ENCODE measurements at places on chromosomes 3 and 15.

DNA sequence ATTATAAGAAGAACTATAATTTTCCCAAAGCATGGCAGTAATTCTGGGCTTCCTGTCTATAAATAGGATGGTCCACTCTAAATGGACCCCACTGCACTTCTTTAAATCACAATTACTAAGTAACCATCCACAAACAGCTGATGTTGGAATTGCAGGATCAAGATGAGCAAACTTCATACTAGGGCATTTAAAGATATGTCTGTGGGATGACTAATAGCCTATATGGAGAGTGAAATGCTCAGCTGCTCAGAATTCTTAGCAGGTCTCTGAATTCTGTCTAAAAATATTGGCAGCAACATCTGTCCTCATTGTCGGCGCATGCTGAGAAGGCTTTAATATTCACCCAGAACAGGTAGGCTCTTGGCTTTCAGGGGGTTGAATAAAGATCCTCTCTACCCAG, 140.4 kb downstream of the SATB1 start:
- no peak for DNase-seq

DNA sequence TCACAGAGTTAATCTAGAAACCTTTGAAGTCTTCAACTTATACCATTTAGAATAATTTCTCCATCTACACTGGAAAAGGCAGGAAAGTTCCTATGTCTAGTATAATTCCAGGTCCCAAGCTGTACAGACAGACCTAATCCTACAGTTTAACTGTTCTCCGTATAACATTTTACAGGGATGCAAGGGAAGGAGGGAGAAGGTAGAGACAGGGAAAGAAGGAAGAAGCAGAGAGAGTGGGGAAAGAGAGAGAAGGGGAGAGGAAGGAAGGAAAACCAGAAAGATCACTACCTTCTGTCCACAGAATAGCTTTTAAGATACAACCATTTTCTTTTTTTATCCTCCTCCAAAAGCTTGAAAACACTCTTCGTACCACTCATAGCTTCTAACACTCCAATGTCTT, 185.8 kb downstream of the FOXP1 start:
- DNase-seq: no peak

- no peak for DNase-seq
Observed at GRCh38 chr3:124119056-124119716, 127.3 kb upstream of the ROPN1 start.

DNA sequence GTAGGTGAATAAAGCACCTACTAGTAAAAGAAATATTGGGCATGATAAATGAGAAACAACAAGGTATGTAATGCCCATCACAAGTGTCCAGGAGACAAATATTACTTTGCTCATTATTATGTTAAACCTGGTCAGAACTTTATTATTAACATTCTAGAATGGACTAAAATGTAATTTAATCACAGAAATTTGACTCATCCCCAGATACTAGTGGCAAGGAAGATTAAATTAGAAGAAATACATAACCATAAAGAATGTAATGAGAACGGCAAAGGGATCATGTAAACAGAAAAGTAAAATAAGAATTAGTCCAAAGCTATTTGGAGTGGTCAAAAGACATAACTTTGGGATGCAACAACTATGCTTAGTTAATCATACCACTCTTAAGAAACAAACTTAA, 71.2 kb upstream of the STAC start:
- DNase-seq: no peak

- DNase-seq: no peak
Observed at GRCh38 chr3:53748512-53749271, 97.5 kb downstream of the CHDH start.

- no peak for DNase-seq
Observed at GRCh38 chr15:42508263-42508690, 12.8 kb downstream of the SNAP23 start.

- no peak for DNase-seq
Observed at GRCh38 chr3:64488939-64489338, 198.9 kb downstream of the ADAMTS9 start.

- DNase-seq: no peak
Observed at GRCh38 chr3:131067983-131068382, 41.3 kb downstream of the NEK11 start.

DNA sequence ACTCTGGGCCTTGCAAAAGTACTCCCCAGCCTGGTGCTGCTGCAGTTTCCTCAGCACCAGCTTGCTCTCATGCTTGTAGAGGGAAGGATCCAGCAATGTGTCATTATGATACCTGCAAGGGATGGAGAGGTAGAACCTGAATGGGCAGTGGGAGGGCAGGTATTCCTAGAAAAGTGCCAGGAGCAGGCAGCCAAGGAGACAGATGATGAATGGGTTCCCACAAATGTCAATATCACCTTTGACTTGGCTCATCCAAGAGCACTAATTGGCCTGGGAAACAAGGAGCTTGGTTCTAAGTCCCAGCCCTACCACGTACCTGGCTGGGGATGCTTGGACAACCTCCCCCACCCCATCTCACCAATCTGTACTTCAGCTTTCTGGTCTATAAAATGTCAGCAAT, 9.4 kb downstream of the CILP start:
- DNase-seq: no peak

DNA sequence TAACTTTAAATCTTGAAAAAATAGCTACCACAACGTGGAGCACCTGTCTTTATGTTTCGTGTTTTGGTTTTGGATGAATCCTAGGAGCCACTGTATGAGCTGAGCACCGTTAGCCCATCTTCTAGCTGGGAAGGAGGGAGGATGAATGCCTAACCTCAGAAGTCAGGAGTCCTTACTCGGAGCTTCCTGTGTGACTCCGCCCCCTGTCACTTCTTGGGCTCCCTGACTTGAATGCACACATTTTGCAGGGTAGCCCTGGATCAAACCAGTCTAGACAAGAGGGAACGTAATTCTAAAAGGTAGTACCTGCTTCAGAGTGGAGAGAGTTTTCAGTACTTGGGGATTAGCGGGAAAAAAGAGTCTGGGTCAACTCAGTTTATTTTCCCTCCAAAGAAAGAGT, 5.3 kb downstream of the GABRA5 start:
- no peak for DNase-seq

GRCh38 chr15:70257047-70257446, 159.3 kb upstream of the TLE3 start:
- DNase-seq: no peak

GRCh38 chr15:50307799-50308198, 42.3 kb upstream of the HDC start:
- DNase-seq: no peak

GRCh38 chr15:52466134-52466701, 62.5 kb downstream of the MYO5A start:
- no peak for DNase-seq

- no peak for DNase-seq
Observed at GRCh38 chr3:38205472-38205805, 40.1 kb downstream of the OXSR1 start.

- DNase-seq: no peak
Observed at GRCh38 chr3:126617571-126617970, 37.4 kb downstream of the TXNRD3 start.

GRCh38 chr3:19146685-19147650, 1.3 kb upstream of the KCNH8 start:
- DNase-seq: peak; percentile 78

DNA sequence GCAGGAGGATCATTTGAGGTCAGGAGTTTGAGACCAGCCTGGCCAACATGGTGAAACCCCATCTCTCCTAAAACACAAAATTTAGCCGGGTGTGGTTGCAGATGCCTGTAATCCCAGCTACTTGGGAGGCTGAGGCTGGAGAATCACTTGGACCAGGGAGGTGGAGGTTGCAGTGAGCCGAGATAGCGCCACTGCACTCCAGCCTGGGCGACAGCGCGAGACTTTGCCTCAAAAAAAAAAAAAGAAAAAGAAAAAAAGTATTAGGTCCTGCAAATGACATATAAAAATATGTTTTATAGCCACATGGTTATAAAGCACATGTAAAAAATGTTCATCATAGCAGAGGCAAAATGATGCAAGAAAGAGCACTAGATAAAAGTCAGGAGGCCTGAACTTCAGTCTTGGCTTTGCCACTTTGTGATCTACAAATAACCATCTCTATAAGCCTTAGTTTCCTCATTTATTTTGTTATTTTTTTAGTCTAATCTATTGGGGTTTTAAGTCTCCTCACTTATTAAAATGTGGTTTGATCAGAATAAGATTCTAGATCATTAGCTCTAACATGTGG, 4.9 kb downstream of the SLC12A6 start:
- no peak for DNase-seq

DNA sequence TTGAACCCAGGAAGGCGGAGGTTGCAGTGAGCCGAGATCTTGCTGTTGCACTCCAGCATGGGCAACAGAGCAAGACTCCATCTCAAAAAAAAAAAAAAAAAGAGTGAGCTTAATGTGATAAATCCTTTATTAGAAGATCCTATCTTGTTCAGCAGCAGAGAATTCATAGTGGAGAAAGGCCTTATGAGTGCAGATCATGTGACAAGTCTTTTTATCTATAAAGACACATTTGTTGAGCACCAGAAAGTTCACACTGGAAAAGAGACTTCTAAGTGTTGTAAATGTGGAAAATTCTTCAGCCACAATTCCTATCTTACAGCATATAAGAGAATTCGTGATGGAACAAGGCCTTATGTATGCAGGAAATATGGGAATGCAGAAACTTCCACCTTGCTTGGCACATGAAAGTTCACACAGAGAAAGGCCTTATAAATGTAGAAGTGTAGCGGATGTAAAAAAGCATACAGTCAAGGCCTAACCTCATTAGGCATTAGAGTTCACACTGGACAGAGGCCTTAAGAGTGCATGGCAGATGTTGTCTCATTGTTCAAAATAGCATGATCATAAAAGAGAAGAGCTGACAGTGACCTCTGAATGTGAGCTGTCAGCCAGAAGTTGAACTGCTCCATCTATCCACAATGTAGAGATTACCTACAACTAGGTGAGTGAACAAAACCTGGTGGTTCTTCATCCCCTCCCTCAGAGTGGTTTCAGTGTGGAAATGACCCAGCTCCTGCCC, 16.7 kb downstream of the ADAM10 start:
- DNase-seq: no peak

GRCh38 chr3:105352976-105353375, 13.7 kb upstream of the ALCAM start:
- DNase-seq: no peak

GRCh38 chr3:151331696-151332095, 2.3 kb upstream of the P2RY13 start:
- DNase-seq: no peak

DNA sequence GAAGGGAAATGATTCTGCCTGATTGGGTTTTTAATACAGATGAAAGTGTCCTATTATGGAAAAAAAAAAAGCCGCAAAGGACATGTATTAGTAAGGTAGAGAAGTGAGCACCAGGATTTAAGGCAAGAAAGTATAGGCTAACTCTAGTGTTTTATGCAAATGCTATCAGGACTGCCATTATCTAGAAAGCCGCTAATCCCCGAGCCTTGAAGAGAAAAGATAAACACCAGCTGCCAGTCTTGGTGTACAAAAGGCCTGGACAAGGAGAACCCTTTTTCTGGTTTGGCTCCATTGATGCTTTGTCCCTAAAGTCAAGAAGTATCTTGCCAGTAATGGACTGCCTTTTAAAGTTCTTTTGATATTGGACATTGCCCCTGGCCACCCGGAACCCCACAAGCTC, 8.6 kb upstream of the TRIM59 start:
- no peak for DNase-seq

GRCh38 chr3:146165877-146166276, 4.9 kb upstream of the PLOD2 start:
- DNase-seq: no peak

All from NCI-H1048 (cell line).